ENCODE measurements at places on chromosomes 13 and 19.
A peak's percentile ranks its signal among the peaks of the same experiment; 100 is the strongest.

- no peak for DNase-seq
Observed at GRCh38 chr13:43776501-43777079, 10.2 kb downstream of the ENOX1 start.

DNA sequence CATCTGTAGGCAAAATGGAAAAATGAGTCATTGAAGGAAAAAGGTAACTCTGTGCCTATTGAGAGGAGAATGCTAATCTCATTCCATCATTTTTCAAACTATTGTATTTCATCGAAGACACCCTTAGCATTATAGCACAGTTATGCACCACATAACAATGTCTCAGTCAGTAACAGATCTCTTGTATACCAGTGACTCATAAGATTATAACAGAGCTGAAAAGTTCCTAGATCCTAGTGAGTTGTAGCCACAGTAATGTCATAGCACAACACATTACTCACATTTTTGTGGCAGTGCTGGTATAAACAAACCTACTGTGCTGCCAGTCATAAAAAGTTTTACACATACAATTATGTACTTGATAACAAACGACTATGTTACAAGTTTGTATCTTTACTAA, 1077.6 kb downstream of the DIAPH3 start:
- peak; percentile 27 for DNase-seq

GRCh38 chr13:81017513-81018152, 676.7 kb upstream of the SPRY2 start:
- DNase-seq, result no peak

DNA sequence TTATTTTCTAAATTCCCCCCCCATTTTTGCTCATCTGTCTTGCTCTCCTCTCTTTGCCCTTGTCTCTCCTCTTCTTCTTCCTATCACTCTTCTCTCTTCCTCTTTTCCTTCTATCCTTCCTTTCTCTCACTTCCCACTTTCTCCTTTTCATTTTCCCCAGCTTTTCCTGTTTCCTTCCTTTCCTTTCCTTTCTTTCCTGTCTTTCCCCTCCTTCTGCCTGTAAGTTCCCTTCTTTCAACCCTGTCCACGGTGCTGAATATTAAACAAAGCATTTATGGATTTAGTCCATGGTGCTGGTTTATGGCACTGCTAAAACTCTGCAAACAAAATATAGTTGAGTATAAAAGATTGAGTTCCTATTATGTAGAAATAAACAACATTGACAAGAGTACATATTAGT, 27.6 kb downstream of the SCEL start:
- DNase-seq, result no peak

GRCh38 chr19:21748088-21748487, 19.3 kb downstream of the ZNF100 start:
- no peak for DNase-seq

GRCh38 chr13:97539651-97540610, 106.0 kb downstream of the RAP2A start:
- no peak for DNase-seq

DNA sequence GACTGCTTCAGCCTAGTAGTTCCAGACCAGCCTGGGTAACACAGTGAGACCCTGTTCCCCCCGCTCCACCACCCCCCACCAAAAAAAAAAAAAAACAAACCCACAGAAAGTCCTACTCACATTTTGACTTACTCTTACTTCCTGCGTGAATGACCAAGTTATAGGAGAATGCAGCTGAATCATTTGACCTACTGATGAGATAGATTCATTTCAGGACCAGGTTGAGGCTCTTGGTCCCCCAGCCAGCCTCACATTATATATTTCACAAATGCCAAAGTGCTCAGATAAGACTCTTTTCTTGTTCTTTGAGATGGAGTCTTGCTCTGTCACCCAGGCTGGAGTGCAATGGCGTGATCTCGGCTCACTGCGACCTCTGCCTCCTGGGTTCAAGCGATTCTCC, 70.2 kb downstream of the KLF5 start:
- DNase-seq, result no peak

GRCh38 chr13:51026016-51026415, 85.1 kb downstream of the C13orf42 start:
- DNase-seq, result no peak

DNA sequence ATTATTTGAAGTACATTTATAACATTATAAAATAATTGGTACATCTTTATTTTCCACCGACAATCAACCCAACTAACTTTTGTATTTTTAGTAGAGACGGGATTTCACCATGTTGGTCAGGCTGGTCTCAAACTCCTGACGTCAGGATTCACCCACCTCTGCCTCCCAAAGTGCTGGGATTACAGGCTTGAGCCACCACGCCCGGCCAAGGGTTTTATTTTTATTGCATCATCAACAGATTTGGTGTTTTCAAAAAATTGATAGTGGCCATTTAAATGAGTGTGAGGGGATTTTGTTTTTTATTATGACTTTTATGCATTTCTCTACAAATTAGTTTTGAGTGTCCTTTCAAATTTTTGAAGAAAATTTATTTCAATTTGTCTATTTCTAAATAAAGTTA, 10.6 kb downstream of the ZNF726 start:
- no peak for DNase-seq

DNA sequence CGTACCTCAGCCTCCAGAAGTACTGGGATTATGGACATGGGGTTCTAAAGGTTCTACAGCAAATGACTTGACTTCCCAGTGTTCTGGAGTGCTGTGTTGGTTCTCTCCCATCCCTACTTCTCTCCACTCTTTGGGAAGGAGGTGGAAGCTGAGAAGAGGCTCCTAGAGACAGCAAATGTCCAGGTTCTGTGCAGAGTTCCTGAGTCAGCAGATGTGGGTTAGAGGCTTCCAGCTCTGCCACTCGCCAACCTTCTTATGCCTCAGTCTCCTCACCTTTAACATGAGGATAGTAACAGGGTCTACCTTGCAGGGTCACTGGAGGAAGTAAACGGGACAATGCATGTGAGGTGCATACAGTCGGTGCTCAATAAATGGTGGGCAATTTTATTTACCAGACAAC, 80.5 kb upstream of the VSTM2B start:
- no peak for DNase-seq

GRCh38 chr13:86082121-86082520, 282.9 kb upstream of the SLITRK6 start:
- DNase-seq, result no peak

DNA sequence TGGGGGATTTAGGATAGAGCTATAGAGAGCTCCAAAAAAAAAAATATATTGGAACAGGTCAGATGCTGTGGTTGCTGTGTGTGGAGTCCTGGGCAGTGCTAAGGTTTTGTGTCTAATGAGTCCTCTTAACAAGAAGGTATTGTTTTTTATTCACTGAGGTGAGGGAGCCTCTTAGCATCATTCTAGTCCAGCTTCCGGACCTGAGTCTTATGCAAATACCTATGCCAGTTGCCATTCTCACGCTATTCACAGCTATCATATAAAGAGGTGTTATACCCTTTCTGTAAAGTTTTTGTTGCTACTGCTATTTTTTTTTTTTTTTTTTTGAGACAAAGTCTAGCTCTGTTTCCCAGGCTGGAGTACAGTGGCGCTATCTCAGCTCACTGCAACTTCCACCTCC, 1.4 kb downstream of the NLRP2 start:
- DNase-seq, result no peak

DNA sequence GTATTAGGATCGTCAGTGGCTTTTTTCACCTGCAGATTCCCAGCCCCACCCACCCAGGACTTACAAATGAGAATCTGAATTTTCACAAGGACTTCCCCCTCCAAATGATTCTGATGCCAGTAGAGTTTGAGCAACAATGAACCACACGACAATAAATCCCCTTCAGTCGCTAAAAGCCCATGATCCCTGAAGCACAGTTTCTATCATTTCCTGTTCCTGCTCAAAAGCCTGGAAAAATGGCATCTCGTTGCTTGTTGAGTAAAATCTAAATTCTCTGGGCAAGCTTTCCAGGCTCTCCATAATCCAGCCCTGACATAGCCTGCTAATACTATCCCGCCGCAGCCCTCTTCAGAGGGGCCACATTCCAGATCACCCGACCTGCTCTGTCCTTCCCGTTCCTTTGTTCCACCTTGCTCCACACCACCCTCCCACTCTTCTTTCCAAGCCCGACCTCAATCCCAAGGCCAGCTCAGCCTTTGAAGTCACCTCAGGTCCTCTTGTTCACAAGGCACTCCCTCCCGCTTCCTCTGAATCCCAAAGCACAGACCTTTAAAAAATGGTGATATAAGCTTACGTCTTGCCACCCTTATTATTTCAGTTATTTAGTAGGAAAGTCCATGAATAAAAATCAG, 67.9 kb downstream of the NUFIP1 start:
- DNase-seq, result no peak

- no peak for DNase-seq
Observed at GRCh38 chr13:89136678-89137077, 1465.5 kb downstream of the SLITRK5 start.

DNA sequence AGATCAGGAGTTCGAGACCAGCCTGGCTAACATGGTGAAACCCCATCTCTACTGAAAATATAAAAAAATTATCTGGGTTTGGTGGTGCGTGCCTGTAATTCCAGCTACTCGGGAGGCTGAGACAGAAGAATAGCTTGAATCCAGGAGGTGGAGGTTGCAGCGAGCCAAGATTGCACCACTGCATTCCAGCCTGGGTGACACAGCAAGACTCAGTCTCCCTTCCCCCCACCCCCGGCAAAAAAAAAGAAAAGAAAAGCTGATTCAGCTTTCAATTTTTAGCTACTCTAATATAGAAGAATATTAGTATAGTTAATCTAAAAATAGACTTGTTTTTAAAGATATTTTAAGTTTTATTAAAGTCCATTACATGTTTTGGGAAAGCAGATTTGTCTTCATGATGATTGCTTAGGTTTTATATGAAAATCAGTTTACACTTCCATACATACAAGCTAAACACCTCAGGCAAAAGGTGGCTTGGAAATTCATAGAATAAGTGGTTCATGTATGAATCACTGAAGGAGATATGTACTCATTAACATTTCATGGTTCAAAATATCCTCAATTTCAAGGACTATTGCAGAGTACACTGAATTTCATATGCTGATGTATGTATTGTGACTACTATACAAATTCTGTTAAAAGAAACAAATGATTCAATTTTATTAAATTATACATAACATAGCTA, 165.2 kb downstream of the TDRD3 start:
- no peak for DNase-seq

GRCh38 chr19:49374665-49375434, 11.2 kb downstream of the DKKL1 start:
- DNase-seq, result no peak

DNA sequence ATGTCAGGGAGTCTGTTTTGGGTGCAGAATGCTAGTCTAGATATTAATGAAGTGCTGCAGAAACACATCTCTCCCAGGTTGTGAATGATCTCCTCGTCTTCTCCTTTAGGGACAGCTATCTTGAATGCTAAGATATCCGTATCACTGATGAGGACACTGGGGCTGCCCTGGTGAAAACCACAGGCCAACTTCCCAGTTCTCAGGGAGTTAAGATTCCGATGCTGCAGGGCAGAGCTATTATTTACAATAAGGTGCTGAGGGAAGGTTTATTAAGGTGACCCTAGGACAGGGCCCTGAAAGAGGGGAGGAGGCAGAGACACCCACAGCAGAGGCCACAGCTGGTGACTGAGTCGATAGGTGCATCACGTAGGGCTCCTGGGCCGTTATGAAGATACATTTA, 66.1 kb downstream of the TNFRSF19 start:
- no peak for DNase-seq

DNA sequence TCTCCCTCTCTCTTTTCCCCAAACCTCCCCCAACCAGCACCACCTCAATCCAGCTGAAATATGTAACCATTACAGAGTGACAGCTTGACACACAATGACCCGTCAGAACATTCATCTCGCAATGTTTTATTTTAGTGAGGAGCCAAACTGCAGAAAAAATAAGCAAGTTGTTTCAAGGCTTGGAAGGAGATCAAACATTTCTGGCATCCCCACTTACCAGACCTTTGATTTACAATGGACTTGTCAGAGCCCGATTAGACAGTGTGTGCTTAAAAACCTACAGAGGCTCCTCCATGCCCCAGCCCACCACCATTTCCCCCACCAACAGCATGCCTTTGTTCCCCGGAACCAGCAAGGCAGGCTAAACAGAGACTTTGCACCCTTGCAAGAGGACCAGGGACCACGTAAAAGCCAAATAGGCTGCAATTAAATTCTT, 382.8 kb upstream of the ZNF507 start:
- no peak for DNase-seq

GRCh38 chr13:103573446-103573845, 507.2 kb upstream of the SLC10A2 start:
- no peak for DNase-seq

DNA sequence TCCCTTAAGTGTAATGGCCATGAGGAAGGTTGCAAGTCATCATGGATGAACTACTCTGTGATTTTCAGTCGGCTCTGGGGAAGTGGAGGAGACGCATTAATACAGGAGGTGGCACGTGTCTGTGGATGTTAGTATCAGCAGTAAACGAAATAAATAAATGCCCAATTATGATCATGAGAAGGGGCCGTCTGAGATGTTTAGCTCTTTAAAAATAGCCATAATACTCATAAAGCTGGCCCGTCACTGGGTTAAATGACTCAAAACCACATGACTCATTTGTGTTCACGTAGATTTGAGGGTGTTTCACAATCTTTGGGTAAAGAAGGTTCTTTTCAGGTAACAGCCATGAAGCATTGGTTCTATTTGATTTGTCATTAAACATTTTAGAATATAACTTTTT, 620.6 kb downstream of the GPC6 start:
- peak; percentile 42 for DNase-seq

DNA sequence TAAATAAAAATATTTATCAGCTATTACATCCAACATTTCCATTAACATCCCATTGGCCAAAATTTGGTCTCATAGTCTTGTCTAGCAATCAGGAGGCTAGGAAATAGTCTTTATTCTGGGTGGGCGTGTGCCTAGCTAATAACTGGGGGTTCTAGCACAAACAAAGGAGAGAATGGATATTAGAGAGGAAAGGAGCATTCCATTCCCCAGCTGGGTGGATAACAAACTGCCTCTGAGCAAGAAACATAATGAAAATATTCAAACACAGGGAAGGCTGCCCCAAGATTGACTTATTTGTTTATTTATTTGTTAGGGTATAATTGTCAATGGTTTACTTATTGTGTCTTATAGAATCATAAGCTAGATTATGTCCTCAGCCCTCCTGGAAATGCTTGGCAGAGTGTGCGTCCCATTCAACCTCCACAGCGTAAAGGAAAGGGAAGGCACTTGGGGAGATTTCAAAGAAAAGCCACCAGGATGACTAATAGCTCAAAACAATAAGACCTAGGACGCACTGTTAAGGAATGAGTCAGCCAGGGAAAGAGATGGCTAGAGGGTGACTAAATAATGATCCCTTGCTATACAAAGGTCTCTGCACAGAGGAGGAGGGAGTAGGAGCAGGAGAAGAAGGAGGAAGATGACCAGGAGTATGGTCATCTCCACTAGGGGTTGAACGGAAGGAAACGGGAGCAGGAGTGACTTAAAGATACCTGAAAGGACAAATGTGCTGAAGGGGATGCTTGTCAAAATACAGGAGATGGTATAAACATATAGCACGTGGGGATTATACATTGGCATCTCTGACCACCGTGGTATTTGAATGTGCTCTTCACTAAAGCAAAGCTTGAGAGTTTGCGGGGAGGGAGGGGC, 23.5 kb upstream of the USP12 start:
- no peak for DNase-seq

DNA sequence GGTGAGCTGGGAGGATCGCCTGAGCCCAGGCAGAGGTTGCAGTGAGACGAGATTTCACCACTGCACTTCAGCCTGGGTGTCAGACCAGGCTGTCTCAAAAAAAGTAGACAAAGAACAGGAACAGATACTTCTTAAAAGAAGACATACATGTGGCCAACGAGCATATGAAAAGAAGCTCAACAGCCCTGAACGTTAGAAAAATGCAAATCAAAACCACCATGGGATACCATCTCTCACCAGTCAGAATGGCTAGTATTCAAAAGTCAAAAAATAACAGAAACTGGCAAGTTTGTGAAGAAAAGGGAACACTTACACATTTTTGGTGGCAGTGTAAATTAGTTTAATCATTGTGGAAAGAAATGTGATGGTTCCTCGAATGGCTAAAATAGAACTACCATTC, 3.0 kb upstream of the LGALS14 start:
- DNase-seq, result no peak

Measured in AG04450 (cell line).